Activated CD4-positive, alpha-beta T cell treated with anti-CD3 and anti-CD28 coated beads, Interleukin-2, amount 50 U/mL, for 24 hours (primary cell): ENCODE measurements at places on chromosomes 4 and X.

- no peak for DNase-seq
Measured at GRCh38 chrX:107716118-107716684, 59.4 kb downstream of the TSC22D3 start.

DNA sequence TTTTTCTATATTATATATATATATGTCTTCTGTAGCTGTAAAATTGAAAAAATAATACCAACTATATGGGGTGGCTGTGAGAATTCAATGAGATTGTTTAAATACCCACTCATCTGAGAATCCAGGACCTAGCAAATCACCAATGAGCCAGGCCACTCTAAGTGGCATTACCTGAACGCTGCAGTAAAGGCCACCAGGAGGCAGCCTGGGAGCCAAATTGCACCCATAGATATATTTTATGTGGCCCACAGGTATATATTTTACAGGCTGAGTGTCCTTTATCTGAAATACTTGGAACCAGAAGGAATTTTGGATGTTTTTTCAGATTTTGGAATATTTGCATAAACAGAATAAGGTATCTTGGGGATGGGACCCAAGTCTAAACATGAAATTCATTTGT is 58.2 kb upstream of the C4orf50 start:
- no peak for DNase-seq

- DNase-seq, result no peak
Measured at GRCh38 chr4:7944599-7945220, 5.0 kb upstream of the AFAP1 start.

- no peak for DNase-seq
Measured at GRCh38 chrX:9153300-9153699, 119.4 kb upstream of the FAM9B start.

DNA sequence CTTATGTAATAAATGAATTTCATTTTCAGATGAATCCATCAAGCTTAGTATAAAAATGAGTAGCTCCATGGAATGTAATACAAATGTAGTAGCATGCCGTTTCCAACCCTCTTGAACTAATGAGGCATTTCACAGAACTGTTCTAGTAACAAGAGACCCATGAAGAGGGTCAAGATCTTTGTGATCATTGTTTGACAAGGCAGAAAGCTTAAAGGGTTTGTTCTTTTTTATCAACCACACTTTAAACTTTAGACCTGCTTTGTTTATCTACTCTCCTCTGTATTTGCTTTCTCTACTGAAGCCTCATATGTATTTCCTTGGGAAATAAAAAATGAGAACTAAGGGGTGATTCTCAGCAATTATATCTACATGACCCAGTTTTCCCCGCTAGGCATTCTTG is 513.9 kb downstream of the ARAP2 start:
- DNase-seq, result no peak

DNA sequence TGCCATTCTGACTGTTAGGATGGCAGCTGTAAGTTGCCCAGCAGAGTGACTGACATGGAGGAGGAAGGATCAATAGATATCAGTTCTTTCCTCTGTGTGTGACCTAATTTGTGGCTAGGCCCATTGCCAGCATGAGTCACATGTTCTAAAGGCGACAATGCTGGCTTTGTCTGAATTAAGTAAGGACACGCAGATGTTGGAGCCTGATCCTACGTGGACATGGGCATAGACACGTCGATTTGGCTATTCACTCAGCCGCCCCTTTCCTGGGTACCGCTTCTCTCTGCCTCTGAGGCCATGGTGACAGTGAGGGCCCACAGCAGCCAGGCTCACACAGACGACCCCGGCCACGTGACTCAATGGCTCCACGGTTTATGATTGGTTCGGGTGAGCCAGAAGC is 16.3 kb downstream of the PROM1 start:
- DNase-seq, result no peak

DNA sequence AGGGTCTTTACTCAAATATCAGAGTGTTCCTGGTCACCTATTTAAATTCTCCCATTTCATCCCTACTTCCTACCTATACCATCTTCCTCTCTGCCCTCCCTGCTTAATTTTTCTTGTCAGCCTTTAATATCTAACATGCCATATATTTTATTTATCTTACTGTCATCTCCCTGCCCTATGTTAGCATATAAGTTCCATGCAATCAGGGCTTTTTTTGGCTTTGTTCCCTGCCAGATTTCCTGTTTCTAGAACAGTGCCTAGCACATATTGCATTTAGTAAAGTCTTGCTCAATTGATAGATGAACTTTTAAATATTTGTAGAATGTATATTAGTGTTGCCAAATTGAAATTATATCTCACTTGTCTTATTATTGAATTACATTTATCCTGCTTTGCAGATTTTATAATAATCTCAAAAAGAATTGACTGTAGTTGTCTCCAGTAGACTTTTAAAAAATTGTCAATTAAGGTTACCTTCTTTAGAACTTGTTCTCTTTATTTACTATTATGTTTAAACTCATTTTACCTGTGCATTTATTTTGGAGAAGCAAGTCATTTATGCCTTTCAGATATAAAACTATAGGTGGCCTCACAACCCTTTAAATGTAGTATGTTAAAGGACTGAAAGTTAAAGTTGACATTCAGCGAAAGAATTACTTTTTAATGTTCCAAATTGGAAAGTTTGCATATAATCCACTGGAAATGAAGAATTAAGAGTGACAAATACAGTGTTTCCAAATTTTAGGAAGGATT is 108.2 kb upstream of the BMPR1B start:
- DNase-seq, result no peak
